ENCODE measurements at places on chromosomes 2 and 18.

DNA sequence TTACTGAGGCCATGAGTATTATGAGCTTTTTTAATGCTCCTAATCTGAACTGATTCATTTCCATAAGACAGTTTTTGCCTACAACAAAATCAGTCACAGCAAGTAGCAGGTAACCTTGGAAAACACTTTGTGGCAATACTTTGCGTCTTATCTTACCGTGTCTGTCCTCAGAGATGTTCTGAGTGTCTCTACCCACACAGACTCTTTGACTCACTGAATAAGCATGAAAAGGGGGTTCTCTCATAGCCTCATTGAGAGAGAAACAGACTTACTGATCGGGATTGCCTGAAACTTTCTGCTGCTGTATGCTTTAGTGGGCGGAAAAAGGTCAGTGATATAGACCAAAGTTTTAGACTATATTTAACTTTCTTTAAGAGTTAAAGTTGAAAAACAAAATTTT, 92.6 kb downstream of the MYL12B start:
- DNase-seq, result no peak

GRCh38 chr2:61993422-61994024, 88.0 kb downstream of the COMMD1 start:
- DNase-seq, result peak; percentile 73

- DNase-seq, result no peak
Observed at GRCh38 chr2:29688429-29688828, 233.0 kb downstream of the ALK start.

DNA sequence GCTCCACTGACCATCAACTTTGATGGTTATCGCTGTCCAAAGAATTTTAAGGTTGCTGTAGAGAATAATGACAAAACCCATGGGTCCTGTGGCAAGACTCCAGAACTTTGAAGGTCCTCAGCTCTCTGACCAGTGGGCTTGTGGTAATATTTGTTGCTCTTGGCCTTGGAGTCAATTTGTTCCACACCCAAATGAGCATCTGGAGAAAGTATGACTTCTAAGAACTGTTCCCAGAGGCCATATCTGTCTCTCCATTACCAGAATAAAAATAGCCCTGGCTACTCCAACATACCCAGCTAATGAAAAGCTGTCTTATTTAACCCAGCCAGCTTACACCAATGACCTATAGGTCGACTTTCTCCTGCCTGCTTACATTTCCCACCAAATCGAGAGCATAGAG, 466.4 kb downstream of the MEIS1 start:
- no peak for DNase-seq

DNA sequence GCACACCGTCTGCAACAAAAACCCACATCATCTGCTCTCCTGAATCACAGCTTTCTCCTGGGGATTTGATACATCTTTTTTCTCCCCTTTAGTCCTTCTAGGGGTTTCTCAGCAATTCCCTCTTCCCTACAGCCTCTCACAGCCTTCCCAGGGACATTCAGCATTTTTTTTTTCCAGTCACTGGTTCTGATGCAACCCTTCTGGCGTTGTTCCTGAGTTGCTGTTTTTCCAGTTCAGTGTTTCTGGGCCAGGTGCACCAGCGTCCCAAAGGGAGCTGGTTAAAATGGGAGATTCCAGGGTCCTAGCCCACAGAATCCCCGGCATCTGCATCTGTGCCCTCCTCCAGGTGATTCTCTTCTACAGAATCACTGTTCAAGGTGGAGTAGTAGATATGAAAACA, 36.1 kb downstream of the ADCY3 start:
- DNase-seq, result no peak

GRCh38 chr2:121260370-121261154, 24.4 kb downstream of the TFCP2L1 start:
- no peak for DNase-seq

DNA sequence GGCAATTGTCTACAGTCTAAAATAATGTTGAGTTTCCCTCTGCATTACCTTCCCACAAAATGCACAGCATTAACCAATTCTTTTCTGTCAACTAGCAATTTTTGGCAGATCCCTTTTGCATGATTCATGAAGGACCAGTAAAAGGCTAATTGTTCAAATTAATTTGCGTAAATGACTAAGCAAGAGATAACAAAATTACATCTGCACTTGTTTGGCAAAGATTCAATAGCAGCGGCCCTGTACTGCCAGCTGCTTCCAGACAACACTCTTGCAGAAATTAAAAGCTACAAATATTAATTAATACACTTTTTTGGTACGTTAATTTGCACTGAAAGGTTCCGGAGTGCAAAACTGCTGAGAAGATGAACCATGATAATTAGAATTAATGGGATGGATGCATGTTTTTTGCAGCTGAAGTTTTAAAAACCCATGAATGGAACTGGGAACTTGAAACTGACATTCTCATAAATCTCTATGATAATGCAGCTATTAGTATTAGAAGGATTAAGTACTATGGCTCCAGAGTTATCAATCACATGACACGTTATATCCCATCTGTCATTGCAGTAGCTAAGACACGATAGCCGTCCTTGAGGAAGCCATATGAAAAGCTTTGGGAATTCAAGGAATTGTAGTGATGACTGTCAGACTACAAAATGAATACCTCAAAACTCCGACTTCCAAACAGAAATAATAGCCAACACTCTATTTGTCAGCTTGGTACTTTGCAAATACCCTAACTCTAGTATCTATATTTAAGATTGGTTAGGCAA, 1268.3 kb upstream of the ACVR2A start:
- DNase-seq, result no peak

DNA sequence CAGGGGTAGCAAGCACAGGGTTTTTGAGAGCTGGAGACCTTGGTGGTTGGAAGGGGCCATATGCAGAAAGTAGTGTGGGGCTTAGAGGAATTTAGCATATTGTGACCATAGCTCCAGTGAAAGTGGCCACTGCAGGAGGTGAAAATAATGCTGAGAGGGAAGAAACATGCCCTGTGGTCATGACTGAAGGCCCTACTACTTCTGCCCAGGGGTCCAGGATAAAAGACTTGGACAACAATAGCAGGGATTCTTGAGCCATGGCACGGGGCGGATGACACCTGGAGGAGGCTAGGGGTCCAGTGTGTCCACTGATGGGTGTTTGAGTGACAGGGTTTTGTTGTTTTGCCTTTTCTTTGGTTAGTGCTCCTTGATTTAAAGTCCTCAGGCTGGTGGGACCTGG, 694.6 kb downstream of the CPS1 start:
- no peak for DNase-seq

DNA sequence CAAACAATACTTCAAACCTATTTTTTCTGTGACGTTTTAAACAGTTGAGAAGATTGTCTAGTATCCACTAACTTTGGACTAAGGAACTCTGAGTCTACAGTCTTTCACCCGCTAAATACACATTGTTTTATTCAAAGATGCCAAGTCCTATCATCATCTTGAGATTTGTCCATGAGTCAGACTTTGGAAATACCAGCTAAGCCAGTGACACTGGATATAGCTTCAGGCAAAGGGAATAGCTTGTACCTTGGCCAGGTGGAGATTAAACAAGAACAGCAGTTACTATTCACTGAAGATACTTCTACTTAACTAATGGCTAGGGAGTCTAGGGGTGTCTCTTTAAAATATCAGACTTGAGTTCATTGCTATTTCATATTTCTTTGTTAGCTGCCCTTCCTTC, 137.5 kb downstream of the COMMD1 start:
- no peak for DNase-seq

DNA sequence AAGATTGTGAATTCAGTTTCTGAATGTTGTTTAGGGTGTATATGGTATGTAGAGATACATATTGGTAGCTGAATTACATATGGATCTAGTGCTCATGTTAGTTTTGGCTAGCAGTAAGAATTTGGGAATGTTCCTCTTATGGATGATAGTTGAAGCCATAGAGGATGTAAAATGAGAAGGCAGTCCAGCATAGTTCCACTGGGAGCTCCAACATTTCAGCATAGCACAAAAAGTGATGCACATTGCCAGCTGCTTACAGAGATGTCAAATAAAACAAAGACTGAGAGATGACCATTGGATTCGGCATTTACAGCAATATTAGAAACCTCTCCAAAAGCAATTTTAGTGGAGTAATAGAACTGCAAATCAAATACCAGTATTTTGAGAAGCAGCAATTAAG, 77.4 kb downstream of the EML4 start:
- no peak for DNase-seq

GRCh38 chr2:84393829-84394228, 65.3 kb downstream of the SUCLG1 start:
- DNase-seq, result no peak

GRCh38 chr18:69631281-69631680, 230.6 kb downstream of the DOK6 start:
- DNase-seq, result no peak

GRCh38 chr18:76922107-76922506, 99.8 kb downstream of the ZNF236 start:
- DNase-seq, result peak; percentile 80
